ENCODE measurements at places on chromosomes 6 and 20.

- DNase-seq: no peak
These were observed 122.3 kb downstream of the BANF2 start for GRCh38 chr20:17822039-17822438.

GRCh38 chr6:31614684-31615578 is at the start of gene AIF1:
AIF1 (plus strand) TSS chr6:31615234; CDS start chr6:31615330, 96 bp downstream.
- no peak for DNase-seq

DNA sequence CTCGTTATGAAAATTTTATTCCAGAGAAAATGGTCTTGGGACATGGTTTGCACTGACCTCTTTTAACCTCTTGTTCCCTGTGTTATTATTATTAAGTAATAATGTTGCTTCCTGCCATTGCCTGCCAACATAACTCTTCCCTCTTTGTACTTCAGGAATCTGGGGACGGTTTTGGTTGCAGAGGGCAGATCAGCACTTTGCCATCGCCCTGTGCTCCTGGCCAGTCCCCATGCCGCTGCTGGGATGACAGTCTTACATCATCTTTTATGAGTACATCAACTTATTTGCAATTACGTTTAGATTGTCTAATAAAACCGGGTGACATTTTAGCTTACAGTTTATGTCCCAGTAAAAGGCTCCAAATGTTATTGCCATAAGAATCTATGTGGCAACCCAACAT is 157.2 kb downstream of the CDH26 start:
- DNase-seq: no peak

- no peak for DNase-seq
These were observed 152.1 kb upstream of the RIMS1 start for GRCh38 chr6:71733970-71734899.

- DNase-seq: no peak
These were observed 418.6 kb upstream of the MAN1A1 start for GRCh38 chr6:119768201-119768600.

GRCh38 chr20:44001667-44002596 is 87.3 kb downstream of the TOX2 start:
- DNase-seq: no peak

DNA sequence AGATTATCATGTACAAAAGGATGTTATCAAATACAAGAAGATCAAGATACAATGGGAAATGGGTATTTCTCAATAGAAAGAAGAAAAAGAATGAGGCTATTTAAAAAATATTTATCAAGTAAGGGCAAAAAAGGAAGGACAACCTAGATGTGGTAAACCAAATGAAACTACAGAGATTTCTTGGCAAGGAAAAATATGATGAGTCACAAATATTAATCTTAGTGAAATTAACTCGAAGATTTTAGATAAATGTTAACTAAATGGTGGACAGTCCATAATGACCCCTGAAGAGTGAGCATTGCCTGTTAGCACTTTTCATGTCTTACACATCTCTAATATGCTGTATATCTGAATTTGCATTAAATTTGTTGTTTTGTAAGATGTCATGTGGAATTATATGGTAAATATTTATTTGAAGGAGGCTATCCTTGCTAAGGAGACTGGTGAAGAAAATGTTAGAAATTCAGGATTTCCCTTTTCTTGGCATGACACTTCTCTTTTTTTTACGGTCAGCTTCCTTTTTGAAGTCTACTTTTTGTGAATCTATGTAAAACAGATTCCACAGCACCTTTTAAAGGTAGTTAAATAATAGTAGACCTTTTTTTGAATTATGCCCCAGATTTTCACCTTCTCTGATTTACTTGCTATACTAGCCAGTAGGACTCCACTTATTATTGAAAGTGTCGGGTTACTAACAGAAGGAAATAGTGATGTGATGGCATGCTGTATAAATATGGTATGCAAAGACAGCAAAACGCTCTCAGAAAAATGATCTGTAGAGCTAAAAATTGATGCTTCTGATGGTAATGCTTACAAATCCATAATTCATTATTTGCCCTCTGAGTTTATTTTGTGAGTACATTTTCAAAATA is 120.5 kb downstream of the HIVEP1 start:
- DNase-seq: no peak

- no peak for DNase-seq
These were observed 18.6 kb upstream of the BCAS4 start for GRCh38 chr20:50776122-50776817.

GRCh38 chr6:35725081-35725708 is 11.6 kb upstream of the ARMC12 start:
- no peak for DNase-seq

DNA sequence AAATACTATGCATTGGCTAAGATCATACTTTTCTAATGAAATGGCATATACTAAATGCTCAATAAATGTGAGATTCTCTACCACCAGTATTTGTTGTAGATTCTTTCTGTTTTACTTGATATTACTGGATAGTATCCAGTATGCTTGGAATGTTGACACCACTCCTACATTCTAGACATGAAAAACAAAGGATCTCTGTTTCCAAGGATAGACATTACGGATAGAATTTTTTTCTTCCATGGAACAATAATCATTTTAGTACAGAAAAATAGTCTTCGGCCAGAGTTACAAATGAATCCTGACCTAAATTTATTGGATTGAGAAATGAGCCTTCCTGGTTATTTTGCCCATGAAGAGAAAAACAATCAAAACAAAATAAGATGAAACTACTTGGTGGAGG is 258.2 kb upstream of the NT5E start:
- DNase-seq: no peak

DNA sequence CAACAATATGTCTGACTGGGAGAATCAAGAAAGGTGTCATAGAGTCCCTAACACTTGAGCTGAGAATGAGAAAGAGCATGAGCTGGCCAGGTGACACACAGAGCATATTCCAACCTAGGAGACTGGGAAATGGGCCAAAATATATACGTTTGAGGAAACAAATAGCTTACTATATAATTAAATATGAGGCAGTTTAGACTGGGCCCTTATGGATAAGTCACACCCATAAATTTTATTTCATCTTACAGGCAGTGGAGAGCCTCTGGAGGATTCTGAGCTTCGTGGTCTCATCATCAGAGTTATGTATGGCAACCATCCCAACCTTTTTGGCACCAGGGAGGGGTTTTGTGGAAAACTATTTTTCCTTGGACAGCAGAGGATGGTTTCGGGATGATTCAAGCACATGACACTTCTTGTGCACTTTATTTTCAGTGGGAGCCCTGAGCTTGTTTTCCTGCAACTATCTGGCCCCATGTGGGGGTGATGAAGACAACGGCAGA is 12.9 kb upstream of the NQO2 start:
- no peak for DNase-seq

DNA sequence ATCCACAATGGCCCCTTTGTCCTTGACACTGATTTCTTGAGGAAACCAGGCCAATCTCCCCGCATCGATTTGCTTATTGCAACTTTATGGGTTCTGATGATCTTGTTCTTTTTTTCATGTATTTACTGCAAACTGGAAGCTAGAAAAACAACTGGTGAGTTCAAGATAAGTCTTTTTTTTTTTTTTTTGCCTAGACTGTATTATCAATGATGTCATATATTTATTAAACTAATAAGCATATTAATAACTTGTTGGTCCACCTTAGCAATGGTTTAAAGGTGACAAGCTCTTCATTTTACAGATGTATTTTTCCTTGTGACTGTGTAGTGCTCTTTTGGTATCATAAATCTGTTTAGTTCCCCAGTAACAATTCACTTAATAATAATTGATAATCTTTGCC is 79.0 kb upstream of the NOX3 start:
- no peak for DNase-seq

- DNase-seq: peak; percentile 15
These were observed 156.2 kb upstream of the THBS2 start for GRCh38 chr6:169409742-169410312.

- DNase-seq: no peak
These were observed 74.2 kb downstream of the SLC22A23 start for GRCh38 chr6:3382326-3383279.

GRCh38 chr6:83160167-83160566 is 32.9 kb downstream of the PGM3 start:
- no peak for DNase-seq

GRCh38 chr6:157625764-157626163 is 197.3 kb upstream of the SNX9 start:
- no peak for DNase-seq

DNA sequence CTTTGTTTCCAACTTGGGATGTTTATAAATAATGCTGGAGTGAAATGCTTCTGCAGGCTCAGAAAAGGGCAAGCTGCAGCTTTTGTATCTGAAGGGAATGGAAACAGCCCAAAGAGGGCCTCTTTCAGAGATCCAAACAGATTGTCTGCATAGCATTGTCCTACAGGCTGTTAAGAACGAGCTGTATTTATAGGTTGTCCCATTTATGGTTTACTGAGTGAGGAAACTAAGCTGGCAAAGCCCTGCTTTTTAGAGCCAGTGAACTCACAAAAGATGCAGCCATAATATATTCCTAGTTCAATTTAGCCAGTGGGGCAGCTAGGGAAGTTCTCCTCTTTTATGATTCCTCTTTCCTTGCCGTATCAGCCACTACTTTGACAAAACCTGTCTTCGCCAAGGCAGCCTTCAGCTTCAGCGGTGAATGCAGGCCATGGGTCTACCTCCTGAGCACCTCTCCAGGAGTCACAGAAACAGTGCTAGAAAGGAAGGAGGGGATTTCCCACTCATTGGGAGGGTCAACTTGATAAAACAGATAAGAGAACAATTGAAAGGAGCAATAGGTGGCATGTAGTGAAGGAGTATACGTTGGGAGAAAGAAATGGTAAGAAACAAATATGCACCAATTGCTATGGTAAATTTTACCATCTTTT is 15.0 kb downstream of the KIAA0319 start:
- DNase-seq: no peak

DNA sequence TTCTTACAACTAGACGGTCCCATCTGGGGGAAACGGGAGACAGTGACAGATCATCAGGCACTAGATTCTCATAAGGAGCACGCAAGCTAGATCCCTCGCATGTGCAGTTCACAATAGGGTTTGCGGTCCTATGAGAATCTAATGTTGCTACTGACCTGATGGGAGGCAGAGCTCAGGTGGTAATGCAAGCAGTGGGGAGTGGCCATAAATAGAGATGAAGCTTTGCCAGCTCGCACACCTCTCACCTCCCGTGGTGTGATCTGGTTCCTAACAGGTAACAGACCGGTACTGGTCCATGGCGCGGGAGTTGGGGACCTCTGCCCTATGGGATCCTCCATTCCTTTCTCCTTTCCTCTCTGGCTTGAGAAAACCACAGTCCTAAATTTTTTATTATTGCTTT is 63.8 kb downstream of the TPD52L1 start:
- DNase-seq: no peak

DNA sequence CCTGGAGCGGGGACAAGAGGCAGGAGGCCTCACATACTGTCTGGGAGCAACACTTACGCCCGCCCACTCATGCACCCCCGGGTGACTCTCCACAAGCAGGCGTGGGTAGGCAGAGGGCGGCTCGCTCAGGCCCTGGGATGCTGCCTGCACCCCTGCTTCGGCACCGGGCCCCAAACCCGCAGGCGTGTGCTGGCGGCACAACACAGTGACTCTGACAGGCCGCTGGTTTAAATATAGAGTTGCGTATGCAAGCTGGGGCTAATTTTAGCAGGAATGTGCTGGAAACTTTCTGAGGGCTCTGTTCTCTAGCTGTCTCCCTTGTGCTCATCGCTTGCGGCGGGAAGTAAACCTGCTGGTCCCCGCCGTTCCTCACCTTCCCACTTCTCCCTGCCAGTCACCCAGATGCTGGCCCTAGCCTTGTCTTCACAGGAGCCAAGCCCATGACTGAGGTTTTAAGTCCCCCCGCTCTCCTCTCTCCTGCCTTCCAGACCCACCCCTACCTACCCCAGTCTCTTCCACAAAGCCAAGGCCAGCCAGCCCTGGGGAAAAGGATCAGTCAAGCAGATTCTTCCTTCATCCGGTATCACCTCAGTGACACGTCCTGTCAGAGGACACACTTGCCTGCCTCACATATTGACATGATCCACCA is 94.5 kb upstream of the FOXP4 start:
- DNase-seq: no peak

- no peak for DNase-seq
These were observed 41.9 kb downstream of the SYCP2 start for GRCh38 chr20:59891581-59891980.

GRCh38 chr20:51828762-51829161 is 26.4 kb upstream of the SALL4 start:
- DNase-seq: no peak

DNA sequence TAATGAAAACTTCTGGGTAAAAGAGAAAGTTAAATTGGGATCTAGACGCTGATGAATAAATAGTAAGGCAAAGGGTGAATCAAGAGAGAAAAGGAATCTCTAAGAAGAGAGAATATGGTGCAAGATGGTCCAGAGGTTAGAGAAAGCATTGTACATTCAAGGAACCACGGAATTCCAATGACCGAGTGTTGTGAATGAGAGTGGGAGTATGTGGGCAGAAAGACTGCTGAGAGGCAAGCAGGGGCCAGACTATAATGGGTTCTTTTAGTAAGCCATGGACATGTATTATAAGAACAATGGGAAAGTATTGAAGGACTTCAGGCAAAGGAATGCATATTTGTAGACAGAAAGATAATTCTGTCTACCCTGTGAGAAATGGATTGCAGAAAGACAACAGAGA is 45.2 kb downstream of the SPTLC3 start:
- DNase-seq: no peak

DNA sequence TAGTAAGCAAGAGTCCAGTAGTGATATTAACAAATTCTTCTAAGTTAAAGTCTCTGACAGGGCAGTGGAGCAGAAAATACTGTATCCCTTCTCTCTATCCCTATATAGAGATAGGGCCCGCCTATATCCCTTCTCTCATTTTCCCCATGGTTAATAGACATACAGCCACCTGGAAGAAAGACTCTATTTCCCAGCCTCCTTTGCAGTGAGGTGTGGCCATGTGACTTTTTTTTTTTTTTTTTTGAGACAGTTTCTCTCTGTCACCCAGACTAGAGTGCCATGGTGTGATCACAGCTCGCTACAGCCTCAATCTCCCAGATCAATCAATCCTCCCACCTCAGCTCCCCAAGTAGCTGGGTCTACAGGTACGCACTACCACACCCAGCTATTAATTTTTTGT is 16.7 kb upstream of the CDK5RAP1 start:
- no peak for DNase-seq

DNA sequence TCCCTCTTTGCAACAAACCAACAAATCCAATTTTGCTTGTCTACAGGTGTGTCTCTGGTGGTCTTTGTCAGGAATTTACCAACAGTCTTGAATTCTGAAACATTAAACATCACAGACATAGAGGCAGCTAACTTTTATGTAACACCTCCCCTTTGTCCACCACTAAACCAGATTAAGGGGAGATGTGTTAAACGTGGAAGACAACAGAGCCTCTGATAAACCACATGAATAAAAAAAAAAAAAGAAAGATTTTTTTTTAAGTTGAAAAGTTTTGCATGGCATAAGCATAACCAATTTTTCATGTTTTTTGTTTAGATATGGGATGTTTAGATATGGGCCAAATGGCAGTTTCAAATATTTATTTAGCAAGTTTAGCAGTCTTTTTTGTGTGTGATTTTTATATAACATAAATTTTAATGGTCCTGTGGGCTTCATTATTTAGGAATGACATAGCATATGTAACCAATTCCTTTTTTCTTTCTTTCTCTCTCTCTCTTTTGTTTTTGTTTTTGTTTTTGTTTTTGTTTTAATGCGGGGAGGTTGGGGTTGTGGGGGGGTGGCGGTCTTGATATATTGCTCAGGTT is 60.7 kb upstream of the BTN3A2 start:
- DNase-seq: no peak

GRCh38 chr20:20743511-20744169 is 31.2 kb upstream of the RALGAPA2 start:
- DNase-seq: no peak

- no peak for DNase-seq
These were observed 1.1 kb downstream of the JAG1 start for GRCh38 chr20:10672624-10673127.

- DNase-seq: no peak
These were observed at the start of gene INSM1 for GRCh38 chr20:20367575-20368417. INSM1 (plus strand) TSS chr20:20368104; CDS start chr20:20368268, 164 bp downstream.

GRCh38 chr6:72246926-72247325 is 360.6 kb downstream of the RIMS1 start:
- peak; percentile 26 for DNase-seq
